NCI-H1930 (cell line): ENCODE measurements at places on chromosomes 6 and 20.

- DNase-seq: no peak
Measured at GRCh38 chr20:37958856-37959520, 56.1 kb downstream of the VSTM2L start.

DNA sequence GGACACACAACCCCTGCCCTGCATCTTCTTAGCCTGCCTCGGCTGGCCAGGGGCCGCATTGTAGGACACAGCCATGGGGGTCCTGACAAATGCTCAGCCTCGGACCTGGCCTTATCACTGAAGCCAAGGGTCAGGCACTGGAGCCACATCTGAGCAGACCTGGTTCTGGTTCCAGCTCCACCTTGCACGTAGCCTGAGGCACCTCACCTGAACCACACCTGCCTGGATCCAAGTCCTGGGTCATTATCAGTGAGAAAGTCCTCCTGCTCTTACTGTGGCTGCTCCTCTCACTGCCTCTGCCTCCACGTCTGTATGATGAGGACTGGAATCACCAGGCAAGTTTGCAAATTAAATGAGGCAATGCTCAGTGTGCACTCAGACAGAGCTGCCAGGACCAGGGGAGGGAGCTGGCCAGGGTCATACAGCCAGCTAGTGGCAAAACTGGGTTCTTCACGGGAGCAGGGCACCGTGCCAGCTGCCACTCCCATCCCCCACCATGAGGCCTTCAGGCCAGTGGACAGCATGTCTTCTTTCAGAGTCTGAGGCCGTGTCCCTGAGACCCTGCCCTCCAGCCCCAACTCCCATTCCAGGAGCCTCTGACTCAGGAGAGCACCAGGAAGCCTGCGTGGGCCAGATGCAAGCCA, 40.2 kb downstream of the MRPL14 start:
- DNase-seq: no peak

GRCh38 chr6:80544555-80544954, 438.1 kb downstream of the BCKDHB start:
- no peak for DNase-seq

DNA sequence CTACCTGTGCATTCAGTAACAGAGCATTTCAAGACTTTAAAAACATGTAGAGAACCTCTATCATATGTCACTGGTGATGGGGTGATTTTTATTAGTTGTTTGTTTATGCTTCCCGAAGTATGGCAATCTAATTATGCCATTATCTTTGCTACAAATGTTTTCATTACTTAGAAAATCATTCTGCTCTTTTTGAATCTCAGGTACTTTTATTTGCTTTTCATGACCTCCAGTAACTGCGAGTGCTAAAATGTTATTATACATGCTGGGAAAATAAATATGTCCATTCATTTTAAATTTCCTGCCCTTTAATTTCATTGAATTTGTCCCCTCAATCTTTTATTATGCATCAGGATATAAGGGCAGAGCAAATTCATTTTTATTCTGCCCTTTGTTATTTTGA, 515.7 kb downstream of the NKAIN2 start:
- DNase-seq: no peak

- DNase-seq: no peak
Measured at GRCh38 chr6:87784690-87785089, 82.7 kb upstream of the AKIRIN2 start.

- DNase-seq: no peak
Measured at GRCh38 chr6:82410151-82410648, 46.6 kb downstream of the TPBG start.

DNA sequence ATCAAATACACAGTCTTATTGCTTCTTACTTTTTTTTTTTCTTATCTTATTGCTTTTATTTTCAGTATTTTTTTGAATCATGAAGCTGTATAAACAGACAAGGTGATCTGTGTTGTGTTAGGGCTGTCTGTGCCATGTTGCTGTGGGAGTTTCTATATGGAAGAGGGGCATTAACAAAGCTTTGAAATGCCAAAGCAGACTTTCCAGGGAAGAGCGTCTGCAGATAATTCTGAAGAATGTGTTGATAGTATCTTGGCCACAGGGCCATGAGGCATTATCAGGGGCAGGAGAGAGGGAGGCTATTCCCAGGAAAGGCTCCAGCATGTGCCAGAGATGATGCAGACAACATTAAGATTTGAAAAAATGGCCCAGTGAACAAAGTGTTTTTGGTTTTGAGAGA, 354.5 kb downstream of the UTRN start:
- DNase-seq: no peak

DNA sequence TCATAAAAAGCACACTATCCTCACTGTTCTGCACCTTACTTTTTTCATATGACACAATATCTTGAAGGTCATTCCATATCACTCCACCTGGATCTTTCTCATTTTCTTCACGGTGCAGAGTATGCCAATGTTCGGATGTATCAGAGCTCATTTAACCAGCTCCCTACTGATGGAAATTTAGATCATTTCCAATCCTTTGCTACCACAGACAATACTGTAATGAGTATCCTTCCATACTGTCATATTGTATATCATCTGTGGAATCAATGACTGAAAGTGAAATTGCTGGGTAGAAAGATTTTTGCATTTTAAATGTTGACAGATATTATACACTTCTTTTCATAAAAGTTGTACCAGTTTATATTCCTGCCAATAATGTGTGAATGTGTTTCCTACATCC, 2.2 kb upstream of the RAB44 start:
- no peak for DNase-seq

- no peak for DNase-seq
Measured at GRCh38 chr6:144602523-144603180, 317.5 kb downstream of the UTRN start.
